Right atrium auricular region (tissue), 2 donors: ENCODE measurements at places on chromosomes 3 and 15.
A peak's percentile ranks its signal among the peaks of the same experiment; 100 is the strongest.

DNA sequence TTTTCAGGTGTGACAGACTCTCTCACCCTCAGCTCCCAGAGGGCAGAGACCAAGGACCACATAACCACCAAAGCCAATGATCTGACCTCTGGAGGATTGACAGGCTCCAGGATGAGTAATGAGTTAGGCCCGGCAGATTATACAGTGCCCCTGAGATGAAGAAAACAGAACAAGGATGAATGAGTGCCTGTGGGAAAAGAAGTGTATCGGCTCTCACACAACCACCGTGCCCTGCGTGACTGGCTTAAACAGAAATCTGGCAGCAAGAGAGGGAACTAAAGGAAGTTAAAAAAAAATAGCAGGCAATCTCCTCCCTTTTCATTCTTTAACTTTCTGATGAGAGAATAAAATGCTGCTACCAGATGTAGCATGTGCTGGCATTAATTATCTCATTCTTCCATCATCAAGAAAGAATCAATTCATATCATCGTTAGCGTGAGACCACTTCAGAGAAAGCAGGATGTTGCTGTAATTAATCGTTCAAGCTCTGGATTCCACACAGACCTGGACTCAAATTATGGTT is 227.5 kb upstream of the COL8A1 start:
- no peak for DNase-seq
- no peaks in the 10 kb centered on the region for H3K4me1 ChIP-seq
- H3K27ac ChIP-seq: no peak overlapping the region
- no peaks in the 10 kb centered on the region for H3K36me3 ChIP-seq
- H3K27me3 ChIP-seq: no peaks in the 10 kb centered on the region
- H3K4me3 ChIP-seq: no peak overlapping the region

- no peak for DNase-seq
- H3K36me3 ChIP-seq: no peaks in the 10 kb centered on the region
- no peak overlapping the region for H3K27ac ChIP-seq
- H3K27me3 ChIP-seq: no peaks in the 10 kb centered on the region
- H3K4me3 ChIP-seq: no peak overlapping the region
- H3K4me1 ChIP-seq: no peaks in the 10 kb centered on the region
Measured at GRCh38 chr3:10867384-10867783, 51.4 kb downstream of the SLC6A11 start.

- no peaks in the 10 kb centered on the region for H3K4me1 ChIP-seq
- peak overlapping the region; percentile 73 for H3K27ac ChIP-seq
- H3K27me3 ChIP-seq: no peaks in the 10 kb centered on the region
- no peak overlapping the region for H3K4me3 ChIP-seq
Measured at GRCh38 chr3:25589783-25590258, 74.9 kb downstream of the TOP2B start.

GRCh38 chr15:101464256-101464998 is 25.1 kb downstream of the PCSK6 start:
- H3K27ac ChIP-seq: no peak overlapping the region
- DNase-seq: no peak
- no peak overlapping the region for H3K4me3 ChIP-seq
- no peaks in the 10 kb centered on the region for H3K36me3 ChIP-seq
- H3K4me1 ChIP-seq: no peaks in the 10 kb centered on the region

DNA sequence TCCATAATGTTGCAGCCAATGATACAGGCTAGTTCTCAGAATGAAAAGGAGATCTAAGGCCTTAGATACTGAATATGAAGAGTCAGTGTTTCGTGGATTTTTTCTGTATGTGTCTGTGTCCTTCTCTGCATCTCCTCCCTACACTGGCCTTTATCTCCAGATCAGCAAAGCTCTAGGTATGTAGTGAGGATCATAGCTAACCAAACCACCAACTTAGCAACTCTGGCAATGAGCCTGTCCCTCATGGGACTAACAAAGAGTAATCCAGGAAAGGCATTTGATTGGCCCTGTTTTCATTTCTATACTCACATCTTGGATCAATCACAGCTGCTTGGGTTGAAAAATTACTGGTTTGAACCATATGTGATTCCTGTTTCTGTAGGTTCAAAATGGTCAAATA is 18.6 kb upstream of the CNTN3 start:
- H3K27ac ChIP-seq: no peak overlapping the region
- DNase-seq: no peak
- H3K4me1 ChIP-seq: no peaks in the 10 kb centered on the region
- H3K4me3 ChIP-seq: no peak overlapping the region
